ENCODE measurements at places on chromosomes 2 and 18.

- no peak for DNase-seq
Observed at GRCh38 chr2:24517247-24517646, 26.2 kb downstream of the NCOA1 start.

GRCh38 chr2:105932582-105932981 lies 187.9 kb downstream of the NCK2 start:
- DNase-seq = no peak

DNA sequence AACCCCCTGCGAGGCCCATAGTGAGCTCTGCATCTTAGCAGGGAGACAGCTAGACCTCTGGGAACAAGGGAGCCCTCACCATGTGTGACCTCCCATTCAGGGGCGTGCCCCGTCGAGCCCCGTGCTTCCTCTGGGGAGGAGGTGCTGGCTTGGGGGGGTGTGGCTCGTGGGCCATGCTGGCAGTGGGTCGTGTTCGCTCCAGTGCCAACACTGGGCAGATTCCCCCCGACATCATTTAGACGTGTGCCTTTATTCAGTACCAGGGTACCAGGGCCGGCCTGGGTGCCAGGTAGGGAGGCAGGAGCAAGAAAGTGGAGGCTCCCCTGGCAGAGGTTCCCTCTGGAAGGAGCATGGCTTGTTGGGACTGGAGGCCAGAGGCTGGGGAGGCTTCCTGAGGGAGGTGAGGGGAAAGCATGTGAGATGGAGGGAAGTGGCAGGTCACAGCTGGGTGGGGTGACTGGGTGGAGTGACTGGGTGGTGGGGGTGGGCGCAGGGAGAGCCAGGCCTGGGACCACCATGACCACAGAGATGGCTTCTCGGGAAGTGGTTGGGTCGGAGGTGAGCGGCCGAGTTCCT lies 15.2 kb downstream of the GPC1 start:
- DNase-seq = no peak

GRCh38 chr18:34913837-34914661 lies 127.2 kb upstream of the MAPRE2 start:
- peak; percentile 11 for DNase-seq

GRCh38 chr2:157413326-157414035 lies 30.4 kb downstream of the CYTIP start:
- DNase-seq = no peak

GRCh38 chr18:24659827-24660720 lies 199.6 kb downstream of the HRH4 start:
- DNase-seq = no peak

DNA sequence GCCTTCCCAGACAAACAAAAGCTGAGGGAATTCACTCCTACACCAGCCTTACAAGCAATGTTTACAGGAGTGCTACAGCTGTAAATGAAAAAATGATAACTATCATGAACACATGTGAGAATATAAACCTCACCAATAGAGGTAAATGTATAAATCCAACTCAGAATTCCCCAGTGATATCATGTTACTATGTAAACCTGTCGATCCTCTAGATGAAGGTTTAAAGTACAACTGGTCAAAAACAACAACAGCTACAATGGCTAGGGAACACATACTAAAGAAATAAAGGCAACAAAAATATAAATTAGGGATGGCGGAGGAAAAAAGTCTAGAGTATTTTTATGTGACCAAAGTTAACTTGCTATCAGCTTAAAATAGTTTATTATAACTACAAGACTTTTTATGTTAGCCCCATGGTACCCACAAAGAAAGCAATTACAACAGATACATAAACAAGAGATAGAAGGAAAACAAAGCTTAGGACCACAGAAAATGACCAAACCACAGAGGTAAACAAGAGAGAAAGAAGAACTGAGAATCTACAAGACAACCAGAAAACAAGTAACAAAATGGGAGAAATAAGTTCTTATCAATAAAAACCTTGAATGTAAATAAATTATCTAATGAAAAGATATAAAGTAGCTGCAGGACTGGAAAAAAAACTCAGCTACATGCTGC lies 8.3 kb downstream of the CERKL start:
- no peak for DNase-seq

DNA sequence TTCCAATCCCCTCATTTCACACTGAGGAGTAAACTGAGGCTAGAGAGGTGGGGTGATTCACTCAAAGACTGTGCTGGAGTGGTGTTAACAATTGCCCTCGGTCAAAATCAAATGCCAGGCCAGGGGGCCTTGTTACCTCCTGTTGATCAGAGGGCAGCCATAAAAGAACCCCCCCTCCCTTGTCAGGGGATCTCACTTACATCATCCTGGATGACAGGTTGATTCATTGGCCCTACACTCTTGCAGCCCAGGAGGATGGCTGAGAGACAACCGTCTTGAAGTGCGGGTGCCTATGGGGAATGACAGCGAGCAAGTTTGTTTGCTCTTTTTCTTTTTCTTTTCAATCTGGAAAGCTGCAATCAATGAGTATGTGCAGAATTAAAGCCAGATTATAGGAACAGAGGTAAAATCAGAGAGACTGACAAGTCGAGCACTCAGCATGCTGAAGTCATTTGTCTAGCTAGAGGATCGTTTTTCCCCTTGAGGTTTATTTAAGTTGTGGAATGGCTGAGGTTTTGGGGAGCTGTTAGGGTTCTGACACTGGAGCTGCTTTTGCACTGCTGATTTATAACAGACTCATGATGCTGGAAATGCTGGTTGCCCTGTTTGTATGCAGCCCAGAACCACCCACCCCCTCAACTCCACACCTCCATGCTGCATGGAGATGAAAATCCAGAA lies 26.4 kb upstream of the NRP2 start:
- DNase-seq = no peak

GRCh38 chr2:147384659-147385058 lies 460.2 kb upstream of the ACVR2A start:
- no peak for DNase-seq

DNA sequence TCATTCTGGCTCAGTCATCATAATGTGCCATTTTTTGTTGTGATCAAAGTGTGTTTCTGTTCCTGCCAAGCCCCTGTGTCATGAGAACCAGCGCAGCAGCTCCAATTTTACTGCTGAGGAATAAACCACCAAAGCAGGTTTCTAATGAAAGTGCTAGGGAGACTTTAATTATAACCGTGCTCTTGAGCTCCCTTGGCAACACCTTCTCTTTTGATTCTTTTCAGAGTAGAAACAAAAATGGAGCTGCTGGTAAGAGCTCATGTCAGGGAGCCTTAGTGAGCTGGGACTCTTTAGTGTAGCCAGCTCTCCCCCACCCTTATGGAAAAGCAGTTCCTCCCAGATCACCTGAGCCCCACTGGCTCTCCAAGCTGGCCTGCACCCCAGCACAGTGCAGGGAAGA lies 74.3 kb downstream of the LYPD1 start:
- no peak for DNase-seq

DNA sequence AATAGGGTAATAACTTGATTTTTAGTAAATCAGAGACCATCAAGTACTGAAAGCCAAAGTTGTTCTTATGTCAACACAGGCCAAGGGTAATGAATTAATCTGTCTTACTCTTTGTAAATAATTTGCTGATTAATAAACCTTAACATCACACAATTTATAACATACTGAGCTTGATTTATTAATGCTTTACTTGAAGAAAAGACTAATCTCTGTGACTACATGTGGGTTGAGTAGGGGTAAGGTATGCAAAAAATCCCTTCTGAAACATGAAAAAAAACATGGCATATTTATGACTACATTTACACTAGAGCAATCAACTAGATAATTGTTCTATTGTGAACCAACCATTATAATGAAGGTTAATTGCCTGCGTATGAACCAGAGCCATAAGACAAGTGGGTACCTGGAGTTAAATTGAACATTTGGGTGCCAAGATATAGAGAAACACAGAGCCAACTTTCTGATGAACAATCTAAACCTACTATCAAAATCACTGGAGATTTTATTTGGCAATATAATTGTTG lies 67.7 kb upstream of the GRB14 start:
- DNase-seq = no peak

- DNase-seq = peak; percentile 32
Observed at GRCh38 chr18:9334973-9335696, 562 bp downstream of the TWSG1 start.

GRCh38 chr2:73163483-73164367 lies 38.6 kb upstream of the NOTO start:
- peak; percentile 90 for DNase-seq

DNA sequence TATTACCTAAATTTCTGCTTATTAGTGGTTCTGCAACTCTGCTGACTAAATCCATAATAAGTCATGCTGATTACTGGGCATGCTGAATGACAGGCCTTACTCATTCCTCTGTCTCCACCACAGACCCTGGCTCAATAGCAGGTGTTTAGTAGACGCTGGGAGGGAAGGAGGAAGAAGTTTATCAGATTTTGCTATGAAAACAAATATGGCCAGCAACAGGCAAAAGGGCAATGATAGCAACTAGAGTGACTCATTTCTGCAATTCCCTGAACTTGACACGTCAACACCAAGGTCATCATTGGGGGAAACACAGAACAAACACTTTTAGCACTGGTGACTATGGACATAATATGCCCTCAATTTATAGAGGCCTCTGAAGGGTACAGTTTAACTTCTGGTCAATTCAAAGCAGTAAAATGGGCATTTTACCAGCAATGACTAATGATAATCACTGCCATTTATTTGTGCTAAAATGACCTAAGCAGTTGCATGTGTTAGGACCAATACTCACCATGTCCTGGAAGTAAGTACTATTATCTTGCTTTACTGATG lies 35.2 kb downstream of the TMEM163 start:
- no peak for DNase-seq

DNA sequence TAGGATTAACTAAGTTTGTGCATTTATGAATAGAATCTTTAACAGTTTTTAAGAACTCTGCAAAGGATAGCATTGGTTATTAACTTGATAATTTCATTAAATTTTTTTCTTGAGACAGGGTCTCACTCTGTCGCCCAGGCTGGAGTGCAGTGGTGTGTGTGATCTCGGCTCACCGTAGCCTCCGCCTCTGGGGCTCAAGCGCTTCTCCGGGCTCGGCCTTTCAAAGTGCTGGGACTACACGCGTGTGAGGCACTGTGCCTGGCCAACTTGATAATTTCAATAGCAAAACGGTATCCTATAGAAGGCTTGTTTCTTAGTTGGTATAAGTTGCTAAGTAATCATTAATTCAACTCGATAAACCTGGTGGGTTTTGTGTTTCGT lies 38.0 kb downstream of the ADNP2 start:
- no peak for DNase-seq

DNA sequence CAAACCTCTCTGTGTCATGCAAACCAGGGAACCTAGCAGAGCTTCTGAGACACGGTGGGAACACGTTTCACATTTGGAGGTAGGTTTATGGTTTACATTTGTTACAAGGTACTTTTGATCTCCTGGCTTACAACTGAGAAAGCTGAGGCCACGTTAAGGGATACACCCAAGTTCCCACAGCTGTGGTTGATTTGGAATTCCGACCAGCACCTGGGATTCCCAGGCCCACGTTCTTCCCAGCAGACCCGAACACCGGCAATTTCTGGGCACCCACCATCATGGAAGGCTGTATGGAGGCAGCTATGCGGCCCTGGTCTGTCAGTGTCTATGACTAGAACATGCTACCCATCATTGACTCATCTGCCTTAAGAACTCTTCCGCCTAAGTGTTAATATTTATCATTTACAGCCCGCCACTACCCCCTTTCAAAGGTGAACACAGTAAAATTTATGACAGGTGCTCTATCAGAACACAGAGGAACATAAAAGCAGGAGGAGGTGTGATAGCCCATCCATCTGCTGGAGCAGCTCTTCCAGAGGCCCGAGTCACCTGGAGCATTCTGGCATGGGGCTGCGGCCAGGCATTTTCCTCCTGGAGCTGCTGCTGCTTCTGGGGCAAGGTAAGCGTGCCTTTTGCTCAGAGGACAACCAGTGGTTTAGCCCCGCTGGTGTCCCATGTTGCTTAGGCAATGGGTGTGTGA lies at the start of gene PLB1:
TSS of gene PLB1 (plus strand) at position 510 of the 700 bp plus-strand sequence. CDS start at position 565, 55 bp downstream.
- no peak for DNase-seq

DNA sequence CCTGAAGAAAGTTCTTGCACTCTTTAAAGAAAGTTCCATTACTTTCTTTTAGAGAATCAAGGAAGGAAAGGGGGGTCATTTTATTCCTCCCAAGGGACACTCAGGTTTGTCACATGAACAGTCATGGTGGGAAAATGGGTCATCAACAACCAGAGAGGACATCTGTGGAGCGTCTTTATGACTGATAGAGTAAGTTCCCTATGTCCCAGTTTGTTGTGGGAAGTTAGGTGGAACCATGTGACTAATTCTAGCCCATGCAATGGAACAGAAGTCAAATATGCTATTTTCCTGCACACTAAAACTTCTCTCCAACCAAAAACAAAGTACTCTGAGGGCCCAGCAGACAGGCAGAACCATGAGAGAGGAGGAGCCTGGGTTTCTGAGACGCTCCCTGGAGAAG lies 165.6 kb upstream of the SERTAD2 start:
- DNase-seq = no peak

DNA sequence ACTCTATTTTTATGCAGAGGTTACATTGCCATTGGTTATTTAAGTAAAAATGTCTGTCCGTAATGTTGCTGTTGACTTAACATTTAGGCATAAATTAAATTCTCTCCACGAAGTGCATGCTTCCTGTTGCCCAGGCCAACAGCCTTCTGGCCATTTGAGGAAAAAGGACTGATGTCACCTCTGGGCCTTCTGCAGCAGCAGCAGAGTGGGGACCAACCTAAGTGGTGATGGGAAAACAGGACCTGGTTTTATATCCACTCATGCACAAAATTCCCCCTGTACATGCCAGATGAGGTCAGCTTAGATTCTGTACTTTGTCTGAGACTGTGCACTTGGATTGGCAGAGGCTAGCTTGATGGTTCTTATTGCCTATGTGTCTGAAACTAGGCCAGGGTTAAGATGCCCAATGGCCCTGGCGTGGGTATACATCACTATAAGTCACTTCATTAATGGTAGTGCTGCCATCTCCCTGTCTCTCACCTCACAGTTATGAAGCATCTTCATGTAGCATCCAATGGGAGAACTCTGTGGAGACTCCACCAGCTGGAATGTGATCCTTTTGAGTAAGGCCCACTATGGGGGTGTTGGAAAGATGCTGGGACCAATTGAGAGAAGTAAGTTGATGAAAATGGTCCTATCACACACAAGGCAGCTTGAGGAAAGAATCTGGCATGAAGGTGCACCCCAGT lies 4.4 kb downstream of the ARHGAP25 start:
- no peak for DNase-seq

DNA sequence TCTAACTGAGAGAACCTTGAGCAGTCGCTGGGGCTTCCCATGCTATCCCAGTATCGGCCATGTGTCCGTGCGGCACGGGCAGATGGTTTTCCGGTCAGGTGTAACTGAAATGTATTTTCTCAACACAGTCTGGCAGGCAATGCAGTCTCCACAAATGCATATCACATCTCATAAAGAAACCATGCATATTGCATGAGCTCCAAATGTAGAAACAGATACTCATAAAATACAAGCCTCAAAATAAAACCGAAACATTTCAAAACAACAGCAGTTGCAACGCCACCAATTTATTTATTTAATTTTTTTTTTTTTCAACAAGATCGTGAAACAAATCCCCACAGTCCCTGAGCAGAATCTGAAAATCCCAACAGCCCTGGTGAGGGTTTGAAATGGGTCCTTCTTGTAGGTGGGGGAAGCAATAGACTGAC lies 299.4 kb downstream of the LPIN1 start:
- no peak for DNase-seq
